GM04503 (cell line): ENCODE measurements at places on chromosomes 7 and 10.
A peak's percentile ranks its signal among the peaks of the same experiment; 100 is the strongest.

DNA sequence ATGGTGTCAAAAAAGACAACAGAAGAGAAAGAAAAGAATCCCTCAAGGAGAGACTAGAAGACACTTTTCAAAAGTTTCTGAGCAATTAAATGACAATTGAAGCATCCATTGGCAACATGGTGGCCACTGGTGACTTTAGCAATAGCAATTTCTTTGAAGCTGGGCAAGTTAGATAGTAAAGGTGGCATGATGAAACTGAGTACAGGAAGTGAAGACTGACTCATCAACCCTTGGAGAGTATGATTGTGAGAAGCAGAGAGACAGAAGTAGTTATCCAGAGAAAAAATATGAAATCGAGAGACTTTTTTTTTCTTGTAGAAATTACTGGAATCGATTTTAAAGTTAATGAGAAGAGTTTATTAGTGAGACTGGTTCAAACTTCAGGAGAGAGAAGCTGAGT, 52.5 kb downstream of the DGKB start:
- DNase-seq: no peak

DNA sequence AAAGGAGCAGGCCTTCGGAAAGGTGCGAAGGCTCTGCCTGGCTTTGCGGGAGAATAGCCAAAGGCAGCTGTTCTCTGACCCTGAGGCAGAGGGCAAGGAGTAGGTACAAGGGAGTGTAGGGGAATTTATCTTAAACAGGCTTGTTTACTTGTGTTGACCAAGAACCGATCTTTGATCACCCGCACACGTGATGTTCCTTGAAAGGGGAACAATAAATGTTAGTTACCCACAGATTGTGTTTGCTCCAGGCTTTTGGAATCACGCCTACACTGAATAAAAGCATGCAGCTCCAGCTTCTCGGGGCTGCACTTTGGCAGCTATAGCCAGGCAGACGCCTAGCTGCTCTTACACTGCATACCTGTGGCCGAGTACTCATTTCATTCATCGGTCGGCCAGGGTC, 420.8 kb downstream of the PHF14 start:
- no peak for DNase-seq

DNA sequence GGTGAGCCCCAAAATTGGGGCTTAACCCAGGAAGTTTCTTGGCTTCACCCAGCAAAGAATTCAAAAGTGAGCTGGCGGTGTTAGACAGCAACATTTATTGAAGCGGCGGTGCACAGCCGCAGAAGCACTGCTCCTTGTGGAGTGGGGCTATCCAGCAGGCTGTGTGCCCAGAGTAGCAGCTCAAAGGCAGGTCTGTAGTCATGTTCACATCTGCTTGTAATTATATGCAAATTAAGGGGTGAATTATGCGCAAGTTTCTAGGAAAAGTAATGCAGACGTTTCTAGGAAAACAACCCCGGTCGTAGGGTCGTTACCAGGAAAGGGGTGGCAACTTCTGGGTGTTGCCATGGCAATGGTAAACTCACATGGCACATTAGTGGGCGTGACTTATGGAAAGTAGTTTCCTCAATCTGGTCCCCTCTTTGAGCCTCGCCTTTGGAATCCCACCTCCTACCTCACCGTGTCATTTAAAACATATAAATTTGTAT, 13.7 kb upstream of the KBTBD2 start:
- DNase-seq: peak; percentile 87

DNA sequence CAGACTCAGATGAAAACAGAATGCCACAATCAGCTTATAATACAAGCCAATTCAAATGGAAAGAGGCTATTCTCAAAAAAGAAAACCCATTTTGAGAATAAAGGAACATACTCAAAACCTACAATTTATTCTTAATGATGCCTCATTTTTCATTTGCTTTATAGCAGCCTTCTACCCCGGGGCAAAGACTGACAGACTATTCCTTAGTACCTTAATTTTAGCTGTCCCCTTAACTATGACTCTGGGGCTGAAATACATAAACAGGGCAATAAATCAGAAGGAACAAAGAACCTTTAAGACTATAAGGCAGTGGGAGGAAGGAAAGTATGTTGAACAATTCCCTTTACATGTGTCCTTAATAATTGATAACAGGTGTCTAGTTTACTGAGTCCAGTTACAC, 76.8 kb downstream of the TMEM106B start:
- no peak for DNase-seq

- no peak for DNase-seq
These were observed 3.6 kb downstream of the NXPH1 start for GRCh38 chr7:8436965-8437364.

DNA sequence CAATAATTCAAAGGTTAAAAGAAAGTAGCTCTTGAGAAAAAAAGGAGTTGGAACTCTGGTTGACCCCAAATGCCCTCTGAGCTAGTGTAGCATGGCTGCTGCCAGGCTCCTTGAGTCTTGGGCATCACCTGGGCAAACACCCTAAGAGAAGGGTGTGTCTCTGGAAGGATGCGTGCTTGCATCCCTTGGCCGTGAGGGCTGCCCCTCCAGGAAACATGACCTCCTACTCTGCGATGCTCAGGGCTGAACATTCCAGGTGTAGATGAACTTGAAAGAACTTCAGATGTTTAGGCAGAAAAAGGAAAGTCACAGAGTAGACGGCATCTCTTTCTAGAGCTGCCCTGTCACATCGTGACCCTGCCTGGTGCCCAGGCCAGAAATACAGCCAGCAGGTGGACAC, 189.4 kb upstream of the TCERG1L start:
- no peak for DNase-seq

DNA sequence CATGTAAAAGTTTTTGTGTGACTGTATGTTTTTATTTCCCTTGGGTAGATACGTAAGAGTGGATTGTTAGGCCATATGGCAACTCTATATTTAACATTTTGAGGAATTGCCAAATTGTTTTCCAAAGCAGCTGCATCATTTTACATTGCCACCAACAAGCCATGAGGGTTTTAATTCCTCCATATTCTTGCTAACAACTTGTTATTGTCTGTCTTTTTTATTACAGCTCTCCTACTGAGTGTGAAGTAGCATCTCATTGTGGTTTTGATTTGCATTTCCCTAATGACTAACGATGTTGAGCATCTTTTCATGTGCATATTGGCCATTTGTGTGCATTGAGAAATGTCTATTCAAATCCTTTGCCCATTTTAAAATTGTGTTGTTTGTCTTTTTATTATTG, 94.9 kb downstream of the CARD11 start:
- no peak for DNase-seq
